GM23338 (cell line): ENCODE measurements at places on chromosomes 12 and 14. TPM values are rescaled to one million over a fixed set of nuclear protein-coding genes. Genes with fewer than 3 reads are reported as not detected.
A peak's percentile ranks its signal among the peaks of the same experiment; 100 is the strongest.

DNA sequence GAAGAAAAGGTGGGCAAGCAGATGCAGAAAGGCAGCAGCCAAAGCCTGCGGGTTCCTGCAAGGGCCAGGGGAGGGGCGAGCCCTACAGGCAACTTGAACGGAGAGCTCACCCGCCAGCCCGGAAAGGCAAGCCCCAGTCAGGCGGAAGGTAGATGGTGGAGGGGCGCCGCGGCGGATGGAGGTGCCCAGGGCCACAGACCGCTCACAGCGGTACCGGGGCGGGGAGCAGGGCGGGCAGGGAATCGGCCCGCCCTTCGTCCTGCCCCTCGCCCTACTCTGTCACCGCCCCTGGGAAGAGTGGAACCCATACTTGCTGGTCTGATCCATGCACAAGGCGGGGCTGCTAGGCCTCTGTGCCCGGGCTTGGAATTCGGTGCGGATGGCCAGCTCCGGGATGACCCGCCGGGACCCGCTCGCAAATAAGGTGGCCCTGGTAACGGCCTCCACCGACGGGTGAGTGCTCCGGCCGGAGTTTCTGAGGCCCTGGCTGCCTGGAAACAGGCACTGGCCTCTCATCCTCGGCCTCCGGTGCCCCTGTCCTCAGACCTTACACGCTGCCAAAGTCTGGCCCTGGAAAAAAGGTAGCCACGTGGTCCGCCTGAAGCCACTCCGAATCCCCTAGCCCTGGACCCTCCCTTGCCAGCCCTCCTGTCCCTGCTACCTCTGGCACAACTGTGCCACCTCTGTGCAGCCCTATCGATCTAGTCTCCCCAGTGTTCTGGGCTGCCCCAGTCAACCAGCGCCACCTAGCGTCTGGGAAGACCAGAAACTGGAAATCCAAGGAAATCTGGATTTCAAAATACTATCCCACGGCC lies at the start of gene DHRS4:
DHRS4 (plus strand) TSS at position 307 of the 815 bp plus-strand sequence; CDS start at position 326, 19 bp downstream.
- peak; percentile 86 for DNase-seq

GRCh38 chr14:56633544-56633943 lies 53.9 kb downstream of the TMEM260 start:
- no peak for DNase-seq

DNA sequence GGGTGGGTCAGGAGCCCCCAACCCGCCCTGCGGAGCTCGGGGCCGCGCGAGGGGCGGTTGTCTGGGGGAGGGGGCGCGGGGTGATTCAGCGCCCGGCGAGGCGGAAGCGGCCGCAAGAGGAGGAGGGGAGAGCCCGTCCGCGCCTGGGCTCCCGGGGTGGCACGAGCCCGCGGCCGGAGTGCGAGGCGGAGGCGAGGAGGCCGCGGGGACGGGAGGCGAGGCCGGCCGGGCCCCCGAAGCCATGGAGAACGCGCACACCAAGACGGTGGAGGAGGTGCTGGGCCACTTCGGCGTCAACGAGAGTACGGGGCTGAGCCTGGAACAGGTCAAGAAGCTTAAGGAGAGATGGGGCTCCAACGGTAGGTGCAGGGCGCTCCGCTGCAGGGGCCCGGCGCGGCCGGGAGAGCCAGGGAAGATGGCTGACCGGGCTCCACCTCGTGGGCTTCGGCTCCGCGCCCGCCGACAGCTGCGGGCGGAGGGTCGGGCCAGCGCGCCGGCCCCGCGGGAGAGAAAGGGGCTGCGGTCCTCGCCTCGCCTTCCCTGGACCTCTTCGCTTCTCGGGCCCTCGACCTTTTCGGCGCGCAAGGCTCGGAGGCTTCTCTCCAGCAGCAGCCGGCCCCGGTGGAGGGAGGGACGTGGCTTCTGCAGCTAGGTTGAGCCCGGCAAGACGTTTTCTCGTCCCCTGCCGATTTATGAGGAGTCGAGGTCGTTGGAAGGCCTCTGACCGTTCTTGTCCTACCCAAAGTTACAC lies 677 bp downstream of the ATP2A2 start:
- peak; percentile 70 for DNase-seq

DNA sequence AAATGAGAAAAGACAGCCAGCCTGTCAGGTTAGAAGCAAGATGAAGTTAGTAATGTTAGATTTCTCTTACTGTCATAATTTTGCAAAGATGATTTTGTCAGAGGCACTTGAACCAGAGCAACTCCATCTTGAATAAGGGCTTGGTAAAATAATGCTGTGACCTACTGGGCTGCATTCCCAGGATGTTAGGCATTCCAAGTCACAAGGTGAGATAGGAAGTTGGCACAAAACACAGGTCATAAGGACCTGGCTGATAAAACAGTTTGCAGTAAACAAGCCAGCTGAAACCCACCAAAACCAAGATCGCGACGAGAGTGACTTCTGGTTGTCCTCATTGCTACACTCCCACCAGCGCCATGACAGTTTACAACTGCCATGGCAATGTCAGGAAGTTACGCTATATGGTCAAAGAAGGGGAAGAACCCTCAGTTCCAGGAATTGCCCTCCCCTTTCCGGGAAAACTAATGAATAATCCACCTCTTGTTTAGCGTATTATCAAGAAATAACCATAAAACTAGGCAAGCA lies 1313.5 kb upstream of the TMEM132C start:
- DNase-seq: no peak

DNA sequence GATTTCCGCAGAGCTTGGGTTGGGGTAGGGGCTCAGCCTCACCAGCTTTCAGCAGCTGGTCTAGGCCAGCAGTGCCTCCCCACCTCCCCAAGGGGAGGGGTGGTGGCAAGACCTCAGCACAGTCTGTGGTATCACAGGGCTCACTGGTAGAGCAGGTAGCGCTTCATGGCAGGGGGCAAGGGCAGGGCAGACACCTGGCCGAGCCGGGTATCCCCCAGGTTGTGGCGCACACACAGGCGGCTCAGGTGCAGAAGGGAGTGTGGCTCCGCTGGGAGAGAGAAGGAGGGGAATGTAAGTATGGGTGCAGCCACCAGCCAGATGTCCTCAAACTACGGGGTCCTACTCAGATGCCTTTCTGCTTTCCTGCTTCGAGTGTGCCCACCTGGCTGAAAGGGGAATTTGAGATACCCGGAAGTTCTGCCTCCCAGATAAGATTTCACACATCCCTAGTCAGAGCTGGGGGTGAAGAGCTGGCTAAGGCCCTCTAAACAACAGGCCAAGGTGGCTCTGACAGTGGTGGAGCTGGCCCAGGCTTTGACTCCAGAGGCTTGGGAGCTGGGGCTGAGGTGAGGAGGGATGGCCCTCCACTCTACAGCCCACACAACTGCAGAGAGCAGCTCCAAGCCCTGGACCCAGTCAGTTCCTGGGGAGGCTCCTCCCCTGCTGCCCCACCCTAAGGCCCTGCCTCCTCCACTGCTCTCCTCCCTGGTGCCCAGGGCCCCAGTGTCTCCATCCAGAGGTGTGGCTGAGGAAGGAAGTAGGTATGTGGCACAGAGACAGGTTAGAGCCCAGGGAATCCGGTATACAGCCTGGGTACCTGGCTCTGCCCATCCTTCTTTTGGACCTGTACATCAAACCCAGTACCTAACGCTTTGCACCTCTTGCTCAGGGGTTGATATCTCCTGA lies 1.8 kb downstream of the SPSB2 start:
- DNase-seq: peak; percentile 36

- DNase-seq: no peak
Measured at GRCh38 chr12:46915836-46916235, 90.0 kb upstream of the SLC38A4 start.

GRCh38 chr12:65192963-65193516 lies 23.7 kb downstream of the LEMD3 start:
- DNase-seq: no peak

- no peak for DNase-seq
Measured at GRCh38 chr12:12240662-12241340, 26.0 kb downstream of the LRP6 start.

- DNase-seq: no peak
Measured at GRCh38 chr12:106975993-106976658, 10.8 kb downstream of the MTERF2 start.

GRCh38 chr14:75069811-75070145 lies 337 bp downstream of the ZC2HC1C start:
- peak; percentile 82 for DNase-seq

DNA sequence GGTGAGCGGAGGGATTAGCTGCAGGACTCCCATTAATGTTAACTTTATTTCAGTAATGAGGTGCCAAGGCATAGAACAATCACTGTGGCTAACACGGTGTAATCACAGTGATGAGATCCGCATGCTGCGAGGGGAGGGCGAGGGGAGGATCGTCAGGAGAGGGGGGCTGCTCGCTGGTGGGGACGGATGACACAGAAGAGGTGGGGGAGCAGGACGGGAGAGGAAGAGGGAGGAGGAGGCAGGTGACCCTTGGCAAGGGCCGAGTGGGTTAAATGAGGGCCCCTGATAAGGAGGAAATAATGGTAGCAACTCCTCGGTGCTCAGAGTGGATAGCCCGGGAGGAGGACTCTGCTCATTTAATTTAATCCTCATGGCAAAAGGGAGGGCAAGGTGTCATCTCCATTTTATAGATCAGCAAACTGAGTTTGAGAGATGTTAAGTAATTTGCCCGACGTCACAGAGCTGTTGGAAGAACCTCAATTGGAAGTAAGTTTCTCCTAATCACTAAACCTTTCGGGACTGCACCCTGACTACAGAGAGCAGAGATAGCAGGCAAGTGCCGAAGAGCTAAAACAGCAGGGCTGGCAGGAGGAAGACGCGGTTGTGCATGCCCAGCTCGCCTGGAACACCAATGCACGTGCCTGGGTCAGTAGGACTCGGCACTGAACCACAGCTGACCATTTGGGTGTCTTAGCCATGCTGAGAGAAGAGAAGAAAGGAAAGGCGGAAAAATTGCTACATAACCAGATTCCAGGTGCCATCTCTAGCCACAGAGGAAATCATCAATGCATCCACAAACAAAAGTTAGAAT lies 43.0 kb downstream of the SPRING1 start:
- DNase-seq: no peak

- peak; percentile 86 for DNase-seq
Measured at GRCh38 chr12:53221203-53222080, 10.6 kb downstream of the RARG start.

- no peak for DNase-seq
Measured at GRCh38 chr14:25246751-25247150, 196.8 kb upstream of the STXBP6 start.

BMAL2 gene
- total RNA-seq: 15.9 and 18.2 TPM in 2 replicates

SOX5 gene
- total RNA-seq: 2.1 and 4.7 TPM in 2 replicates

KRT79 gene
- 0.21 TPM in 1 of 2 replicates, not detected in the other for total RNA-seq

BRI3BP gene
- 10.7 and 12.6 TPM in 2 replicates for total RNA-seq
